ENCODE measurements at places on chromosomes 7 and 10. TPM values are rescaled to one million over a fixed set of nuclear protein-coding genes. Genes with fewer than 3 reads are reported as not detected.

EFCAB10 gene
- total RNA-seq = not detected

DRGX gene
- total RNA-seq = not detected

ZP3 gene
- total RNA-seq = 0.61 TPM

CPA4 gene
- 0.21 TPM for total RNA-seq

TNS3 gene
- total RNA-seq = 30.9 TPM

NKX2-3 gene
- not detected for total RNA-seq

WDFY4 gene
- total RNA-seq = 19.8 TPM

OPN1SW gene
- not detected for total RNA-seq

FKBP6 gene
- total RNA-seq = not detected

TIAL1 gene
- total RNA-seq = 84.6 TPM

ZNF438 gene
- 13.2 TPM for total RNA-seq

KCNIP2 gene
- total RNA-seq = 174 TPM

NKX1-2 gene
- not detected for total RNA-seq

TEX47 gene
- not detected for total RNA-seq

GTF2IRD2 gene
- 13.9 TPM for total RNA-seq

RNF32 gene
- 0.54 TPM for total RNA-seq

HOXA3 gene
- total RNA-seq = not detected

CD36 gene
- total RNA-seq = 891 TPM

GPR22 gene
- 54.8 TPM for total RNA-seq

HELLS gene
- 0.75 TPM for total RNA-seq

SPDYE9 gene
- not detected for total RNA-seq

ZNF22 gene
- total RNA-seq = 14.6 TPM

HABP2 gene
- total RNA-seq = not detected

XRCC2 gene
- 0.63 TPM for total RNA-seq

NOS3 gene
- total RNA-seq = 18.3 TPM

ANKRD1 gene
- total RNA-seq = 1,315 TPM
